ENCODE measurements at places on chromosomes 13 and 19. TPM values are rescaled to one million over a fixed set of nuclear protein-coding genes. Genes with fewer than 3 reads are reported as not detected.

GRCh38 chr13:42076309-42076713, 27.9 kb downstream of the DGKH start:
- no peak for DNase-seq

GRCh38 chr13:42125046-42125445, 76.6 kb downstream of the DGKH start:
- no peak for DNase-seq

DNA sequence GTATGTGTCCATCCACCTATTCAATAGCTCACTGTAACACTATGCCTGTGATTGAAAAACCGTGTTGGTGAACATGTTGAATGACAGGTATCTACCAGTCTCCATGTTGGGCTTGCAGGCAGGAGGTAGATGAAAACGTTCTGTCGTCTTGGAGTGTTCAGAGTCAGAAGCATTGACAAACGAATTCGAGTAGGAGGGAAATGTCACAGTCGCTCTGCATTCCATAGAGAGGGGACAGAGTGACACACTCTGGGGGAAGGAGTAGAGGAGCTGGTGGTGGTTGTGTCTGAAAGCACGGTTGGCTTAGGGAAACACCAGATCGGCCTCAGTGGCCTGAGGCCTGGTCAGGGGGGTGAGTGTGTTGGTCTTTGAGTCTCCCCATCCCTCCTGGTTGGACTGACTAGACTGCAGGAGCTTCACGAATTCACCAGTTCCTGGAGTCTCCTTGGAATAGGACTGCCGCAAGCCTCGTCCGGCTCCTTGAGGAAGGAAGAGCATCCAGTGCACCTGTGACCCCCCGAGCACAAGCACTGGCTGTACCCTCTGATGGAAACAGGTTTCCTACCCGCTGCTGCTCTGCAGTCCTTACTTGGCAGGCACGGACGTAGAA, 105.0 kb upstream of the C1QTNF9B start:
- DNase-seq, result no peak

- DNase-seq, result no peak
Measured at GRCh38 chr19:29263305-29264135, 50.6 kb upstream of the UQCRFS1 start.

- no peak for DNase-seq
Measured at GRCh38 chr13:93875547-93875946, 603.9 kb downstream of the DCT start.

DNA sequence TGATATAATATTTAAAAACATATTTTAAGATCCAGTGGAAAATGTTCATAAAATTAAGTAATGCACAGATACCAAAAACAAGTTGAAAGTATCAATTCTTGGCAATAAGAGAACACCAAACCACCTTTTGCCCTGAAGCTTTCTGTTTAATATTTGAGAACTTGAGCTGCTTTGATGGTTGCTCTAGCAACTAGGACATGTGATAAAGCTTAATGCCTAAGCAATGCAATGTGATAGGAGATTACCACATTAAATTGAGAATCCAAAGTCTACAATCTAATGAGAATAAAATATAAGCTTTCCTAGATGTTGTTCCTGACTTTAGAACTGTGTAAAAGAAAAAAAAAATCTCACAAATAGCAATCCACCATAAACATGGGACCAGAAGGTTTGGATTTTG, 1367.5 kb upstream of the PCDH9 start:
- no peak for DNase-seq

DNA sequence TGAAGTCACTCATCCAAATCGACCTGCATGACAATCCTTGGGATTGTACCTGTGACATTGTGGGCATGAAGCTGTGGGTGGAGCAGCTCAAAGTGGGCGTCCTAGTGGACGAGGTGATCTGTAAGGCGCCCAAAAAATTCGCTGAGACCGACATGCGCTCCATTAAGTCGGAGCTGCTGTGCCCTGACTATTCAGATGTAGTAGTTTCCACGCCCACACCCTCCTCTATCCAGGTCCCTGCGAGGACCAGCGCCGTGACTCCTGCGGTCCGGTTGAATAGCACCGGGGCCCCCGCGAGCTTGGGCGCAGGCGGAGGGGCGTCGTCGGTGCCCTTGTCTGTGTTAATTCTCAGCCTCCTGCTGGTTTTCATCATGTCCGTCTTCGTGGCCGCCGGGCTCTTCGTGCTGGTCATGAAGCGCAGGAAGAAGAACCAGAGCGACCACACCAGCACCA, 5.9 kb downstream of the SLITRK5 start:
- DNase-seq, result no peak

GRCh38 chr13:109840201-109840892, 54.0 kb upstream of the IRS2 start:
- no peak for DNase-seq

- peak; percentile 48 for DNase-seq
Measured at GRCh38 chr13:44969551-44970484, 19.5 kb downstream of the NUFIP1 start.

DNA sequence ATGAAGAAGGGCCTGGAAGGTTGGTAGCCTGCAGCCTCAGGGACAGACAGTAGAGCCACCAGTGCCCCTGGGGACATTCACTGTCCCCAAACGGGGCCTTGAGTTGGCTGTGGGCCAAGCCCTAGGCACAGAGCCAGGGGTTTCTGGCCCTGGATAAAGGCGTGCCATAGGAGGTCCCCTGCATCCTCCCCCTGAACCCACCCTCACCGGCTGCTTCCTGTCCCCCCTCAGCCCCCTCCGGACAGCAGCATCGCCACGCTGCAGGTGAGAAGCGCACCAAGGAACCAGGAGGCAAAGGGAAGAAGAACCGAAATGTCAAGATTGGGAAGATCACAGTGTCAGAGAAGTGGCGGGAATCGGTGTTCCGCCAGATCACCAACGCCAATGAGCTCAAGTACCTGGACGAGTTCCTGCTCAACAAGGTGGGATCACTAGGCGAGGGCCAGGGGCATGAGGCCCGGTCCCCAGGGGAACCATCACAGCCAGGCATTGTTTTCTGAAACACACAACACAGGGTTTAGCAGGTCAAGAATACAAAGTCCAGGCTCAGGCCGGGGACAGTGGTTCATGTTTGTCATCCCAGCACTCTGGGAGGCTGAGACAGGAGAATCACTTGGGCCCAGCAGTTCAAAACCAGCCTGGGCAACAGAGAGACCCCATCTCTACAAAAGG, 14.6 kb upstream of the USE1 start:
- DNase-seq, result no peak

DNA sequence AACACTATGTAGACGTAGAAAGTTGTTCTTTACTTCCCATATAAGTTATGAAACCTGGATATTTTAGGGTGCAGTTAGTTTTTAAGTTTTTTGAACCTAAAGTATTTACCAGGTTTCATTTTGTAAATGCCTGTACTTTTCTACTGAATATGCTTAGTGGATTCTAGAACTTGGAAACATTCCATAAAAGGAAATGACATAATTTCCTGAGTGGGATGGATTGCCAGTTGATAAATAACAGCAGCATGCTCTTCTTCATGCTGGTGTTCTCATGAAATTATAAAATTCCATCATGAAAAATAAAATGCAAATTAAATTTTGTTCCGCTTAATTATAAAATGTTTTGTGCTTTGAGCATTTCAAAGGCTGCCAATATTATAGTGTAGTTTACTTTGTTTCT, 362.2 kb upstream of the PCDH20 start:
- no peak for DNase-seq

GRCh38 chr13:98992355-98992754, 14.5 kb upstream of the DOCK9 start:
- DNase-seq, result no peak

DLL3 gene
- total RNA-seq, result not detected

EBI3 gene
- total RNA-seq, result 0.32 TPM

IL17D gene
- 6.8 TPM for total RNA-seq

CADM4 gene
- 8.7 TPM for total RNA-seq
